ENCODE measurements at places on chromosomes 5 and 9. TPM values are rescaled to one million over a fixed set of nuclear protein-coding genes. Genes with fewer than 3 reads are reported as not detected.

DMRT3 gene
- not detected for total RNA-seq

PDE6A gene
- total RNA-seq = not detected

MYMK gene
- not detected for total RNA-seq

PRR16 gene
- total RNA-seq = 0.74 TPM

GRXCR2 gene
- total RNA-seq = not detected

TESK1 gene
- total RNA-seq = 10.0 TPM

FIBCD1 gene
- total RNA-seq = 0.56 TPM

CCDC187 gene
- under 0.01 TPM for total RNA-seq

DRD1 gene
- not detected for total RNA-seq

ANKRD18A gene
- 0.98 TPM for total RNA-seq

FYB1 gene
- 3.6 TPM for total RNA-seq

OMD gene
- not detected for total RNA-seq

PHYHD1 gene
- total RNA-seq = 6.3 TPM

SHLD3 gene
- total RNA-seq = 3.4 TPM

CDX1 gene
- total RNA-seq = not detected

NPR3 gene
- 2.0 TPM for total RNA-seq

EGFLAM gene
- total RNA-seq = not detected

MTREX gene
- total RNA-seq = 82.4 TPM

BASP1 gene
- total RNA-seq = 96.9 TPM

FCN2 gene
- not detected for total RNA-seq

SGCD gene
- total RNA-seq = not detected

TRAF2 gene
- 11.5 TPM for total RNA-seq

GLT6D1 gene
- not detected for total RNA-seq

CCL27 gene
- total RNA-seq = not detected
